ENCODE measurements at places on chromosomes 16 and 17.

DNA sequence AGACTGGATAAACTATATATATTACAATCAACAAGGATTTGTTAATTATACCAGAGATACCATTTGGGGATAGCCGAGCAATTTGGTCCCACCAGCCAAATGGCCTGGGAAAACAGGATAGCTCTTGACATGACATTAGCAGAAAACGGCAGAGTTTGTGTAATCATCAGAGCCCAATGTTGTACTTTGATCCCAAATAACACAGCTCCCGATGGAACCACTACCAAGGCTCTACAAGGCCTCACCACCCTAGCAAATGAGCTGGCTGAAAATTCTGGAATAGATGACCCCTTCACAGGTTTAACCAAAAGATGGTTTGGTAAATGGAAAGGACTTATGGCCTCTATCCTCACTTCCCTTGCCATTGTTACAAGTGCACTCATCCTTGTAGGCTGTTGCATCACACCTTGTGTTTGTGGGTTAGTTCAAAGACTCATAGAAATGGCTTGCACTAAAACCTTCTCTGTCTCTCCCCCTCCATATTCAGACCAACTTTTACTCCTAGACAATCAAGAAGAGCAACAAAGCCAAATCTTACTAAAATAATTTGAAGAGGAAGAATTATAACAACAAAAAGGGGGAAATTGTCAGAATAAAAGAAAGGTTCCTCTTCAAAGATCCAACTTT lies 9.5 kb downstream of the TXNL4B start:
- no peak for DNase-seq

DNA sequence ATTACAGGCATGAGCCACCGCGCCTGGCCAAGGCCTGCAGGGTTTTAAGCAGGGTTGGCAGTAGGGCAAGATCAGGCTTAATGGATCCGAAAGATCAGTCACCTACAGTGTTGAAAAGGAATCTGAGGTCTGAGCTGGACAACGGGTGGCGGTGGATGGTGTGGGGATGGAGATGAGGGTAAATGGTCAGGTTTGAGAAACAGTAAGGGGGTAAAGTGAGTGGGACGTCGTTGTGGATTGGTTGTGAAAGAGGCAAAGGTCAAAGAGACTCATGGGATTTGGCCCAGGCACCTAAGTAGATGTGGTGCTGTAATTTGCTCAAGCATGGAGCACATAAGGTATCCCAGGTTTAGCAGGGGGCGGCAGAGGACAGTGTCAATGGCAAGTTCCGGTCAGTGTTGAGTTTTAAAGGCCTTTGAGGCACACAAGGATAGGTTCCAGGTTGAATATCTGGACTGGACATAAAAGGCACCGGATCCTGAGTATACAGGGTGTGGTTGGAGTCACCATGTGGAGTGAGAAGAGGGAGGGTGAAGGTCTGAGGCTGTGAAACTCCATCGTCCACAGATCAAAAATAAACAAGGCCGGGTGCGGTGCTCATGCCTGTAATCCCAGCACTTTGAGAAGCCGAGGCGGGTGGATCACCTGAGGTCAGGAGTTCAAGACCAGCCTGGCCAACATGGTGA lies 1.1 kb upstream of the SLC16A5 start:
- DNase-seq, result no peak

- peak; percentile 92 for DNase-seq
These were observed 85.7 kb downstream of the MGAT5B start for GRCh38 chr17:76953946-76954345.

DNA sequence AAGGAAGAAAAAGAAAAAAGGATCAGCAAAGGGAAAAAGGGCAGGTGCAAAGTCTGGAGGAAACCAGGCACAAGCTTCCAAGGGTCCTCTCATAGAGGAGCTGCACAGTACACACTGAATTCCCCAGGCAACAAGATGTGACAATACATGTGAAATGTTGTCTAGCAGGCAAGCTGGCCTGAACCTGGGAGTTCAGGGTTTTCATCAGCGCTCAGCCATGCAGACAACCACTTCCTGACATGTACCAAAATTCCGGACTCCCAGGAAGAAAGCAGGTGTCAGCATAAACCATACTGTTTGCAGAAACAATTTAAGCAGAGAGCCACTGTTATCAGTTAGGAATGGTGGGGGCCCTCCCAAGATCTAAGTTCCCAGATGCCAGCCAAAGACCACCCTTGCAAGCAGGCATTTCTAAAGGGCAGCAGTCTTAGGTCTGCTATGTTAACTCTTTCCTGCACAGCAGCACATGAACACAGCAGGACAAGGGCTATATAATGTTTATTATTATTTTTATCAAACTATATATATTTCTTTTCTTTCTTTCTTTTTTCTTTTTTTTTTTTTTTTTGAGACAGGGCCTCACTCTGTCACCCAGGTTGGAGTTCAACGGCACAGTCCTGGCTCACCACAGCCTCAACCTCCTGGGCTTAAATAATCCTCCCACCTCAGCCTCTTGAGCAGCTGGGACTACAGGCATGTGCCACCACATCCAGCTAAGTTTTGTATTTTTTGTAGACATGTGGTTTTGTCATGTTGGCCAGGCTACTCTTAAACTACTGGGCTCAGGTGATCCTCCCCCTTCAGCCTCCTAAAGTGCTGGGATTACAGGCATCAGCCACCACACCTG lies 10.1 kb downstream of the TK2 start:
- no peak for DNase-seq

GRCh38 chr16:10961231-10961630 lies 16.9 kb downstream of the CLEC16A start:
- no peak for DNase-seq

GRCh38 chr17:79790805-79791734 lies 5.8 kb downstream of the CBX8 start:
- DNase-seq, result no peak

DNA sequence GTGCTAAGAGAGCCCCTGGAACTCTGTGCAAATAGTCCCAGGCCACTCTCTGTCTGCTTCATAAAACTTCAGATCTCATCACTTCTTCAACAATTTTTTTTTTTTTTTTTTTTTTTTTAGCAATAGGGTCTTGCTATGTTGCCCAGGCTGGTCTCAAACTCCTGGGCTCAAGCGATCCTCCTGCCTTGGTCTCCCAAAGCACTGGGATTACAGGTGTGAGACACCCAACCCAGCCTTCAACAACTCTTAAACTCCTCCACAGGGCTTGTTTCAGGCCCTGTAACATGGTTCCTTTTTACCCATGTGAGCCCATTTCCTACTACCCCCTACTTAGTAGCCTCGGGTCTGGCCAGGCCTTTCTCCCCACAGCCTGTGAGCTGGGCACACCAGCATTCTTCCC lies 39.3 kb upstream of the ICAM2 start:
- no peak for DNase-seq

GRCh38 chr17:2368359-2368758 lies 31.1 kb downstream of the SGSM2 start:
- no peak for DNase-seq

GRCh38 chr17:1576500-1576899 lies 13.9 kb upstream of the PITPNA start:
- DNase-seq, result no peak

GRCh38 chr16:65375651-65376050 lies 253.8 kb upstream of the CDH11 start:
- no peak for DNase-seq

GRCh38 chr16:84277244-84277823 lies 17.3 kb upstream of the WFDC1 start:
- DNase-seq, result peak; percentile 42

DNA sequence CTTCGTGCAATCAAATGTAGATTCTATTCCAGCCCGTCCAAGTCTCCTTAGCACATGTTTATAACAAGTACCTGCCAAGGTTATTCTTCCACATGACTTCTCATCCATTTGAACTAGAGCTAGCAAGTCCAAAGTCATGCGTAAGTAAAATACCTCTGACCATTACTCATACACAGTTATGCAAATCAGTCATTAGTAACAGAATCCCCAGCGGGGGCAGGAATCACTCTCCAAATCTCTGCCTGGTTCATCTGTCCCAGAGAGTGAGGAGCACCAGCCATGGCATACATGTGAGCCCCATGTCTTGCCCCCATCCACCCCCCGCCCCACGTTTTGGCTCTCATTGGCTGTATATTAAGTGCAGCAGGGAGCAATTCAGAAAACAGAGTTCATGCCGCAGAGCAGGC lies 27.7 kb downstream of the SRL start:
- no peak for DNase-seq

- DNase-seq, result no peak
These were observed 99.4 kb downstream of the IRF8 start for GRCh38 chr16:85998171-85998867.

GRCh38 chr16:3051009-3051408 lies 4.6 kb downstream of the MMP25 start:
- DNase-seq, result no peak

- no peak for DNase-seq
These were observed 19.5 kb downstream of the MPHOSPH6 start for GRCh38 chr16:82150549-82150948.

- DNase-seq, result no peak
These were observed 12.9 kb downstream of the CMIP start for GRCh38 chr16:81457326-81458133.

DNA sequence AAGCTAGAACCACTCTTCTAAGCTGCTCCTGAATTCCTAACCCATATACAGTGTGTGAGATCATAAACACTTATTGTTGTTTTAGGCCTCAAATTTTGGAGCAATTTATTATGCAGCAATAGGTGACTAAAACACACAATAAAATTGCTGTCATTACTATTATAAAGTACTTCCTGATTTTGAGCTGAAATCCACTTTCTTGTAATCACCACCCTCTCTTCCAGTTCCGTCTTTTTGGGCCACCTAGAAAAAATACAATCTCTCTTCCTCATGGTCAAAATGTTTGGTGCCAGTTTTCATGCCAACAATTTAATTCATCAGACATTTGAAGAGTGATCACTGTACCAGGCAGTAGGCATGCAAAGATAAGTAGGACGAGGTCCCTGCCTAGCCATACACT lies 43.3 kb upstream of the NF1 start:
- DNase-seq, result no peak

GRCh38 chr17:81400154-81400977 lies 5.1 kb downstream of the BAHCC1 start:
- DNase-seq, result no peak

DNA sequence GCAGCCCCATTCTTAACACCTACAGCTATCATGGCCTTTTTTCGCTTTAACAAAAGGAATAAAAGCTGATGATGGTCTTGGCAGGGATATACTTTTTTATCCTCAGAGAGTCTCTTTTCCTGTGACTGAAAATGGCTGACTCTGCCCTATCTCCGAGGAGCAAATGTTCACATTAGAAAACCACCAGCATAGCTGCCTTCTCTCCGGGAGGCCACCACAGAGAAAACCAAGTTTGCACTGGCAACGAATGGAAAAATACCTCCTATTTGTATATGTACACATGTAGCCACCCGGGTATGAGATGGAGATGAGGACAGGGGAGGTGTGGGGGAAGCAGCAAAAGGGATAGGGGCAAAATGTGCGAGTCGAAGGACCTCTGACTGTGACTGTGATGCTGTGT lies 88.2 kb downstream of the STX8 start:
- no peak for DNase-seq

DNA sequence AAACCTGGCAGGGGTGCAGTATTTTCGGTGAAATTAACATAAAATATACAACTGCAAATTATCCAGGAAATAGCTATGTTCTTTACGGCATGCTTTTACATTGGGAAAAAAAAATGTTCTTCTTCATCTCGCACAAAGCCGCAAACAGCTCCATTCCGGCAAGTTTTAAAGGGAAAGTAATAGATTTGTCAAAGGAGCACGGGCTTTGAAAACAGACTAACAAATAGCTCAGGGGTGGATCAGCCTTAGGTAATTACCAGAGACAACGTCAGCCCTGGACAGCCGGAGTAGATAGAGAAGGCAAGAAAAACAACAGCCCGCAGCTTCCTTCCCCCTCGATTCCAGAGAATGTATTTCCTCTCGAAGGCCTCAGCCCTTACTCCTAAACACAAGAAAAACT lies 222.5 kb downstream of the C16orf78 start:
- DNase-seq, result peak; percentile 14

DNA sequence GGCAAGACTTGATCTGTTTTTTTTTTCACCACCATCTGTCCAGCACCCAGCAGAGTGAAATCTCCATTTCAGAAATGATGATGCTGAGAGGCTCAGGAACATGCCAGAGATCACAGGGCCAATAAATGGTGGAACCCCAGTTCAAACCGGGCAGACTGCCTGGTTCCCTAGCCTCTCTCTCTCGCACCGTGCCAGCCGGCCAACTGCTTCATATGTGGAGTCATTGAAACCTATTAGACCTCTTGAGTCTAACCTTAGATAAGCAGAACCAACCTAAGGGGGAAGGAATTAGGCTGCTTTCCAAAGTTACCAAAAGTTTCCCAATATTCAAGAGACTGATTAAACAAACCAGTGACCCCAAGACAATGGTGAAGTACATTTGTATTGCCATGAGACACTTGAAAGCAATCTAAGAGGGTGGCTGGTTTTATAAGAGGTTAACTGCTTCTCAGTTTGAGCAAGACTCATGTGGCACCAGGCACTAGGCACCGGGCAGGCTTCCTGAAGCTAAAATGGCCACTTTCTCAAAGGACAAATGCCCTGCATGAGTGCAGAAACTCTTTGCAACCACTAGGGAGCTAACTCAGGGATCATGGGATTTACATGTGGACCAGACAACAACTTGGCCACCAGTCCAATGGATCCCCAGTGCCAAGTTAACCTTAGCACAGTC lies 18.4 kb downstream of the TOX3 start:
- DNase-seq, result peak; percentile 8

- no peak for DNase-seq
These were observed 10.2 kb downstream of the CYB561 start for GRCh38 chr17:63435681-63436522.

GRCh38 chr16:4138713-4139112 lies 22.5 kb upstream of the ADCY9 start:
- DNase-seq, result no peak

- no peak for DNase-seq
These were observed 7.8 kb upstream of the RNPS1 start for GRCh38 chr16:2275476-2276367.

DNA sequence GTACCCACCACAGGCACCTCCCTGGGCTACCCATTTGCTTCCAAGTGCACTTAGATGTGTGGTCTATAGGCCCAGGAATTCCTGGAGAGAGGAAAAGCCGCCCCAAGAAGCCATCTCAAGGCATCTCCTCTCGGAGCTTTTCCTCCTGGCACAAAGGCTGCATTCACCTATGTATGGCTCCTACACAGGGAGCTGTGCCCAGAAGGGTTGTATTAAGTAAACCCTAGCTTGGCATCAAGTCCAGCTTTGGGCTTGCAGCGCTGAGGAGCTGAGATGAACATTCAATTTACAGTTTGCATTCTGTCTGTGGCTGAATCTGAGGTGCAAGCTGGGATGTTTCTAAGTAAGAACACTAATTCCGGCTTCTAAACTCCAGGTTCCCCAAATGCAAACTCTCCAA lies 81.3 kb downstream of the CDYL2 start:
- no peak for DNase-seq

All from NCI-H446 (cell line).